NK-92 treated with Interleukin-12 subunit alpha and Interleukin-12 subunit beta, amount 100 ng/mL, for 24 hours (cell line): ENCODE measurements at places on chromosomes 6 and 20.

GRCh38 chr6:144285798-144286502 lies 815 bp downstream of the UTRN start:
- no peak for DNase-seq

DNA sequence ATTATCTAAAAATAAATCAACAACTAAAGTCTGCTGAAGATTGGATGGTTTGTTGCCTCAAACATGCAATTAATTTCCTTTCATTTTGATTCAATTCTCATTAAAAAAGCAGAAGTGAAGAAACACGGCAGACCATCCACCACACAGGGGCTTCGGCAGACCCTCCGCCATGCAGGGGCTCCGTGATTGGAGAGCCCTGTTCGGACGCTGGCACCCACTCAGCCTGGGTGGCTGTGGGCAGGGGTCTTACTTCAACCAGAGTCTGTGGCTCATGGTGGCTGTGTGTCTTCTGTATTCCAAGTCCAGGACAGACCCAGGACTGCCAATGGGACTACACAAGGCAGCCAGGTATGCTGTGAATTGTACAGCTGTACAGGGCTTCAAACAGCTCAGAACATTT lies 86.9 kb upstream of the FRMD1 start:
- DNase-seq, result no peak

DNA sequence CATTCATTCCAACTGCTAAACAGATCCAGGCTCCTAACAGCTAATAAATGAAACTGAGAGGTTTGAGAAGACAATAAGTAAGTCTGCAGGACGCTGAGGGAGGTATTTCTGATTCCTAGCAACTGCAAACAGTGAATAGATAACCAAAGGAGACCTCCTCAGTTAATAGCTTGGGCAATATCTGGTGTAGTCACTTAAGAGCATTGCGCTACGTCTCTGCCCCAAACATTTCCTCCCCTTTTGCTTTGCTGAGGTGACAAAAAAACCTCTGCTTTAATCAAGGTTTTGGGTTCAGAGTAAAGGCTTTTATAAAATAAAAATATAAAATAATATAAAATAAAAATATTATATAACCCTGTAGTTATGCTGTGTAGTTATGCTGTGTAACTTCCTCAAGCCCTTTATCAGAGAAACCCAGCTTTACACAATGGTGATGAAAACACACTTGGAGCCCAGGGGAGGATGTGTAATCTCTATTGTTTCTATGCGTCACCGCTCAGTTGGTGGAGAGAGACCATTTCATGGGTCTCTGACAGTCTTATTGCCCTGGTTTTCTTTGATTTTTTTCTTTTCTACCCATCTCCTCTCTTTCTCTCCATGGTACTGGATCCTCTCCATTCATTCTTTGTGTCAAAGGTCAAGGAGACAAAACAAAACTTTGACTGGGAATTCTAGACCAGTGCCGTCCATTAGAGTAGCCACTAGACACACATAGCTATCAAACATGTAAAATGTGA lies 18.9 kb upstream of the CALHM5 start:
- DNase-seq, result no peak

DNA sequence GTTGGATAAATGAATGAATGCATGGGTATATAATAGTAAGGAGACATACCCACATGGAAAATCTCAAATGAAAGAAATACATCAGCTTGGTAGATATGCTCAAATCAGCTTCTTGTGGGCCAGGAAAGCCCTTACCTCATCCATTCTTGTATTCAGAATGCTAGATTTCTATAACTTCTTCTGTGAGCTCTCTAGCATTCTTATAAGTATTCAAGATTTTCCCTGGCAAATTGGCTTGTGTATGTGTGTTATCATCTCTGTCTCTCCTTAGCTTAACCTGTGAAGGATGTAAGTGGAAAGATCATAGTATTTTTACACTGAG lies 100.8 kb downstream of the OR2B2 start:
- no peak for DNase-seq

- no peak for DNase-seq
Measured at GRCh38 chr6:55726144-55726543, 147.2 kb upstream of the HMGCLL1 start.

GRCh38 chr6:34074064-34074742 lies 71.7 kb downstream of the GRM4 start:
- DNase-seq, result no peak

GRCh38 chr6:159059141-159059540 lies 14.3 kb upstream of the TAGAP start:
- DNase-seq, result no peak

GRCh38 chr6:44706011-44706410 lies 318.5 kb downstream of the CDC5L start:
- no peak for DNase-seq

- DNase-seq, result no peak
Measured at GRCh38 chr6:169571123-169571962, 130.5 kb downstream of the WDR27 start.

- DNase-seq, result no peak
Measured at GRCh38 chr6:168007592-168008338, 10.3 kb downstream of the KIF25 start.

DNA sequence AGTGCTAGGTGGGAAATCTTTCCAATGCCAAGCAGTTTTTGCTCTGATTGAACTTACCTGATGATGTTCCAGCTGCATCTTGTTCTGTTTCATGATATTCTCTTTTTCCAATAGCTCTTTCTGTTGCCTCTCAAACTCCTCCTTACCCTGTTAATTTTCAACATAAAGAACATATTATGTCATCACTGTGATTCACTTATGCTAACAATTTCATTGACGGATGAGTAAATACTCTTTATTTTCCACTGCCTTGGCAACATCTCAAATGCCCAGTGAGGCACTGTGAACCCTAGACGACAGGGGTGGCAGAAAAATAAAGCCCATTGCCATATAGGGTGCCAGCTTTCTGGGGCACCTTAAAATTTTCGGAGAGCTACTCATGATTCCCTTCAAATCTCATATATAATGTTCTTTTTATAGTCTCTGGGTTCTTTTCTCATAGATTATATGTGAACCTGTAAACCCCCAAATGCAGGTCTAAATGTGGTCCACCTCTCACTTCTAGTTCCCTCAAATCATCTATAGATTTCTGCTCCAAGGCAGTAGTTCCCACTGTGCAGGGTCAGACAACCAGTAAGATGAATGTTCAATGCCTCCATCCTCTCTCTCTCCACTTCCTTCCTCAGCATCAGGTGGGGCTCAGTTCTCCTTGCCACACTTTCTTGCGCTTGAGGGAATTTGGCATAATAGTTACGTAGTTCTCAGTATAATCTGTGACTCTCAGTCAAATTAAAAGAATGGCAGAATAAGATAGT lies 44.1 kb downstream of the NEDD9 start:
- DNase-seq, result no peak

DNA sequence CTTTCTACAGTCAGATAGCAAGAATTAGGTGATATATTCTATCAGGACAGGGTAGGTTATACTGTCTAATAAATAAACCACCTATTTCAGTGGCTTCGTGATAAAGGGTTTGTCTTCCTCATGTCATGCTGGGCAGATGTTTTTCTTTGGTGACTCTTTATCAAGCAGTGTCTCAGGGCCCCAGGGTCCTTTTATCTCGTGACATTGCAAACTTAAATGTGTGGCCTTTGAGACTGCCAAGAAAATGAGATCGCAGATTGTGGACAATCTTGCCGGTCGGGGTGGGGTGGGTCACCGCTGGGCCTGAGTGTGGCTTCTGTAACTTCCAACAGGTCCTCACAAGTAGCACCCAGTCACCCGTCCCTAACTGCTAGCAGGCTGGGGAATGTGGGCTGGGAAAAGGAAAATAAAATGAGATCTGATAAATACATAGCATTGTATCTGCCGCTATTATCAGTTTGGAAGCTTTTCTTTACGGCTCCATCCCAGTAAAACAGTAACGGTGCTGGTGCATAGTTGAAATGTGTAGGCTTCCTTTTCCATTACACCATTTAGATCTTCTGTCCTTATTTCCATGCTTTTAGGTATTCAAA lies 50.5 kb upstream of the BMP6 start:
- DNase-seq, result no peak

DNA sequence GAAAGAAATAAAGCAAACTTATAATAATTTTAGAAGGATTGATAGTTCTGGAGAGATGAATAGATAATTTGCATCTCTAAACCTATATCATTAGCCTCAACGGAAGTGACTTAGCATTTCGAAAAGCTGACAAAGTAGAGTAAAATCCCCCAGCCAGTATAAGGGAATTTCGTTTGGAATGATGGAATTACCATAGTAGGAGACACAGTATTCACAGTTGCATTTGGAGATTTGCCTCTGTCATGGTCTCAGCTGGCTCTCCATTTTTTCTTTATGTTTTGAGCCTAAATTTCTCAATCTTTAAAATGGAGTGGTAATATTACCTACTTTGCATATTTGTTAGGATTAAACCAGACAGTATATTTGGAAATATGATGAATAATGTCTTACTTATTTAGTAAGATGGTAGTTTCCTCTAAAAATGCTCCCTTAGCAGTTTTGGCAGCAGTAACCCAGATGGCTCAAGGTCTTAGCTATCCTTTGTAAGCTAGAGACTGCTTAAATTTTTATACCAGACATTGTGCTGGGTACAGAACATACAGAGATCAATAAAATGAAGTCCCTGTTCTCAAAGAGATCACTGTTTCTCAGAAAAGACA lies 58.2 kb downstream of the SMAP1 start:
- DNase-seq, result no peak

GRCh38 chr20:1269850-1270249 lies 3.8 kb downstream of the SNPH start:
- DNase-seq, result no peak

GRCh38 chr6:47129129-47129528 lies 87.0 kb upstream of the ADGRF1 start:
- no peak for DNase-seq

- no peak for DNase-seq
Measured at GRCh38 chr6:160418370-160418769, 70.2 kb downstream of the SLC22A3 start.

GRCh38 chr6:5012519-5012918 lies 8.7 kb upstream of the RPP40 start:
- no peak for DNase-seq

DNA sequence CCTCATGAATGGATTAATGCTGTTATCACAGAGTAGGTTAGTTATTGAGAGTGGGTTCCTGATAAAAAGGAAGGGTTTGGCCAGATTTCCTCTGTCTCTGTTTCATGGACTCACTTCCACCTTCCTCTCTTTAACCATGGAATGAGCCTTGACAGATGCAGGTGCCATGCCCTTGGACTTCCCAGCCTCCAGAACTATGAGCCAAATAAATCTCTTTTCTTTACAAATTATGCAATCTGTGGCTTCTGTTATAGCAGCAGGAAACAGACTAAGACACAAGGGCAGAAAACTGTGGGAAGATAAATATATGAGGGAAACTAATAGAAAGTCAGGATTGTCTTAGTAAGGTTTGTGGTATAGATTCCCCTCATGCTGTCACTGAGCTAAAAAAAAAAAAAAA lies 106.5 kb downstream of the QRSL1 start:
- no peak for DNase-seq

DNA sequence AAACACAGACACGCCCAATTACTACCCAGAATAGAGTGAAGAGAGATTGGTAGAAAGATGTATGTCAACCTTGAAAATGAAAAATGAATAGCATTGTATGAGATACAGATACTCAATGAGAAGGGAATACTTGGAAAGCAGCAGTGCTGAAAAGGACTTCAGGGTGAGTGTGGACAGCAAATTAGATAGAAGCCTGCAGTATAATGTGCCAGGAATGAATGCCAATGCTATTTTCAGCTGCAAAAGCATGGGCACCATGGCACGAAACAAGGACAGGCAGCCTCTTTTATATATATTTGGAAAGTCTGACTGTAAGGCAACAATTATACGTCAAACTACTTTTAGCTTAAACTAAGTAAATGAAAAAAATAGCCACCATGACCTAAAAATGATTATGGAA lies 118.2 kb downstream of the PTCHD4 start:
- DNase-seq, result no peak

DNA sequence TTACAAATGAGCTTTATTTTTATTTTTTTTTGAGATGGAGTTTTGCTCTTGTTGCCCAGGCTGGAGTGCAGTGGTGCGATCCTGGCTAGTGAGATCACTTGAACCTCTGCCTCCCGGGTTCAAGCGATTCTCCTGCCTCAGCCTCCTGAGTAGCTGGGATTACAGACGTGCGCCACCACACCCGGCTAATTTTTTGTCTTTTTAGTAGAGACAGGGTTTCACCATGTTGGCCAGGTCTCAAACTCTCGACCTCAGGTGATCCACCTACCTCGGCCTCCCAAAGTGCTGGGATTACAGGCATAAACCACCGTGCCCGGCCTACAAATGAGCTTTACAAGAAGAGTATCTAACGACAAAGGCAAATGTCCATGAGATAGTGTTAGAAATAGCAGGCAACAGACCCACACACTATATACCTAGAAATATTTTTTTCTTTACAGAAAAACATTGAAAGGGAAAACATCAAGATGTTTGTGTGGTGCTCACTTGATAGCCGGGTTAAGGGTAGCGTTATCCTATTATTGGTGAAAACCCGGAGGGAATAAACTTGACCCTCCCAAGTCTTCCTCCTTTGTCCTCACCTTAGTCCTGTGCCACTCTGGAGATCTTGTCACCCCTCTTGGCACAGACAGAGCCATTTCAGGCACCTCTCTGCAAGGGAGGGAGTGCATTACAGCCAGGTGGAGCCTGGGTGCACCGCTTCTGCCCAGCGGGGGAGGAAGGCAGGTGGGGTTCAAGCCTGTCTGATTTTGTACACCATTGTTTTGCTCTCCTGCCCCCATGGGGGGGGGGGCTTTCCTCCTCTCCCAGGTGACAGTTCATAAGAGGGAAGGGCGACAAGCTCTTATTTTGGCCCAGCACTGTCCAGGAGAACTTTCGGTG lies 21.0 kb upstream of the AVP start:
- no peak for DNase-seq

- DNase-seq, result peak; percentile 65
Measured at GRCh38 chr20:17505636-17506517, 25.3 kb downstream of the BFSP1 start.

DNA sequence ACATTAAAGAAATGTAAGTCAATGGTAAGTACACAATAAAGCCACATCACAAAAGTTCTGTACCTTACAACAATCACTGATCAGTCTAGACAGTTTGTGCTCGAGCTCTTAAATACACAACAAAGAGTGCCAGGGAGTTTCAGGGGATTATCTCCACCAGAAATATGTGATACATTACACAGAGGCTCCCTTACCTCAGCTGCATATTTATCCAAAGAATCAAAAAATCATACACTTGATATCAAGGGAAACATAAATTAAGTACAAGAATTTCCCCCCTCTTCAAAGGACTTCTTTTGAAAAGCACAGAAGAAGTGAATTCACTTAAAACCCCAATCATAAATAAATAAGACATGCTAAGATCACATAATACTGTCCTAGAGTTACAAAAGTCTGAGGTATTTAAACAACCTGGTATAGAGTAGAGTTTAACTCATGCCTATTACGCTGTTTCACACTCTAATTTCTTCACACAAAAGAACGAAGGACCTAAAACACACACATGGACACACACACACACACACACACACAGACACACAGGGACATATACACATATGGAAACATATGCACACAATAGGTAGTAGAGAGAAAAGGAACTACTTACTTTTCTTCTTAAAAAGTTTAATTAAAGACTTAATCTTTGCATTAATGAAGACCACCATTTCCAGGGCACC lies 528 bp downstream of the NHSL1 start:
- no peak for DNase-seq

- DNase-seq, result no peak
Measured at GRCh38 chr6:43286980-43287716, 10.9 kb upstream of the SLC22A7 start.
